ENCODE measurements at places on chromosomes 13 and 19.
A peak's percentile ranks its signal among the peaks of the same experiment; 100 is the strongest.

- no peak for DNase-seq
These were observed 11.9 kb downstream of the PEAK3 start for GRCh38 chr19:2270157-2270422.

- no peak for DNase-seq
These were observed 11.6 kb upstream of the CLDN10 start for GRCh38 chr13:95540888-95541287.

DNA sequence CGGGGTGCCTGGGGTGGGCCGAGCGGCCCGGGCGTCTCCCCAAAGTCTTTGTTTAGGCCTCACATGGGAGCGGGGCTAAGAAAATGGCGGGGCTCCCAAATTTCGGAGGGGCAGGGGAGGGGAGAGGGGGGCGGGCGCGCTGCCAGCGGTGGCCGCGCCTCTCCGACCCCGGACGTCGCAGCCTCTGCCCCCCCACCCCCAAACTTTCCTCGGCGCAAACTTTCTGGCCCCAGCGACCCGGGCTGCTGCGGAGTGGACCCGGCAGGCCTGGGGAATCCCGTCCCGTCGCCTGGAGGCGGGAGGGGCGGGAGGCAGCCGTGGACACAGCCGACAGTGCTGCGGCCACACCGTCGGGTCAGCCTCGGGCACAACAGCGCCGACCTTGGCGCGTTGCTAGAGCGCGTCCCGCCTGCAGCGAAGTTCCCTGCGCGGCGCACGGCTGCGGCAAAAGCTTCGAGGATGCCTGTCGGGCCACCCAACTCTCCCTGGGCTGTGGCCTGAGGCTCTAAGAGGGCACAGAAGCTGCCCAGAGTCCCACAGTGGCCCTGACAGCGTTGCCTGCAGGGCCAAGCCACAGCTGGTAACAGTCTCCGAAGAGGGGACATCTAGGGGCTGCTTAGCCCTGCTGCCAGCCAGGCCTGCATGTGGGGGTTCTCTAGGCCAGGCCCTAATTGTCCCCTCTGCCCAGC lies 1.3 kb downstream of the NFIX start:
- no peak for DNase-seq

- DNase-seq, result no peak
These were observed 5.9 kb upstream of the CIRBP start for GRCh38 chr19:1263188-1263587.

GRCh38 chr19:11226716-11227166 lies 12.7 kb upstream of the ANGPTL8 start:
- no peak for DNase-seq

GRCh38 chr13:43305416-43305815 lies 282.0 kb downstream of the DNAJC15 start:
- no peak for DNase-seq

DNA sequence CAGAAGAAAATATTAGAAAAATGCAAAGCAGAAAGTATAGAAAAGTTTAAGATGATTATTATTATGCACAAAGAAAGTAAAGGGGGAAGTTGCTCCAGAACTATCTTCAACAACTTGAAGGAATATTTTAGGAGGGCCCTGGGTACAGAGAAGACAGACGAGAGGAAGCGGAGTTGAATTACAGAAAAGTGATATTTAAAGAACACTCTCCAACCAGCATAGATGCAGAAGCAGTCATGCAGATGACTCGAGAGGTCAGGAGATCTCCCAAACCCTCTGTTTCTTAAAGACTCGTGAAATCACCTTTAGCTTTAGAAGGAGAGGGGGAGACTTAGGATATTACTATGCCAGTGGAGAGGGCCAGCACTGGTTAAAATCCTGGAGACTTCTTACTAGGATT lies 8.5 kb upstream of the SHISA2 start:
- DNase-seq, result no peak

DNA sequence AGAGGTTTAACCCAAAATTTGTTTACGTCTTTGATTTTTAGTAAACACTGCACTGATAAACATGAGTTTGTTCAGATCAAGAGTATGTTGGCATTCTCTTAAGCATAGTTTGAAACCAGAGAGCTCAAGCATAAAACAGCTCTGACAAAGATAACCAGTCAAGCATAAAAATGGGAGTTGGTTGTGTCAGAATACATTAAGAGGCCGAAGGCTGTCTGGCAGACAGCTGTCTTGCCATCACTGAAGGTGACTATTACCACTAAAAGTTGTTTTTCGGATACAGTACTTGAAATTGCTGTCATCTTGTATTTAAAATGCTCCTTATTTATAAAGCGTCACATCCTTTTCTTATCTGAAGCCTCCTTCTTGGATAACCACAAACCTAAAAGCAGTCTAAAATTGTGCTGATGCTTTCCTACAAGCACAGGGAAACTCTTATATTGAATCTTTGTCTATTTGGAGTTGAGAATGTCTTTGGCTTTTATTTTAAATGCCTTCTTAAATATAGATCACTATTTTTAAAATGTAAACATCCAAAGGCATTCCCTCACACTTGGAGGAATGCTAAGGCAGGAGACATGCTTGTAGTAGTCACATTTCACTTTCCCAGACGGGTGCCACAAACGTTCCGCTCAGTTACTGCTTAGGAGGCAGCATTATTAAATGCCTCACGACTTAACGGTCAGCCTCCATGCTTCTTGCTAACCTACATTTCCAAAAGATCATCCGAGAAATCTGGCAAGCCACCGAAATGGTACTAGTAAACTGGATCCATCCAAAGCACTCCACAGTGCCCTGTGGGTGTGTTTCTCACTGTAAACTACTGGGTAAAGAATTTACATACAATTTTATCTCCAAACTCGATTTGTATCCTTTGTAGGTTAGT lies 1.5 kb downstream of the SMAD9 start:
- DNase-seq, result no peak

DNA sequence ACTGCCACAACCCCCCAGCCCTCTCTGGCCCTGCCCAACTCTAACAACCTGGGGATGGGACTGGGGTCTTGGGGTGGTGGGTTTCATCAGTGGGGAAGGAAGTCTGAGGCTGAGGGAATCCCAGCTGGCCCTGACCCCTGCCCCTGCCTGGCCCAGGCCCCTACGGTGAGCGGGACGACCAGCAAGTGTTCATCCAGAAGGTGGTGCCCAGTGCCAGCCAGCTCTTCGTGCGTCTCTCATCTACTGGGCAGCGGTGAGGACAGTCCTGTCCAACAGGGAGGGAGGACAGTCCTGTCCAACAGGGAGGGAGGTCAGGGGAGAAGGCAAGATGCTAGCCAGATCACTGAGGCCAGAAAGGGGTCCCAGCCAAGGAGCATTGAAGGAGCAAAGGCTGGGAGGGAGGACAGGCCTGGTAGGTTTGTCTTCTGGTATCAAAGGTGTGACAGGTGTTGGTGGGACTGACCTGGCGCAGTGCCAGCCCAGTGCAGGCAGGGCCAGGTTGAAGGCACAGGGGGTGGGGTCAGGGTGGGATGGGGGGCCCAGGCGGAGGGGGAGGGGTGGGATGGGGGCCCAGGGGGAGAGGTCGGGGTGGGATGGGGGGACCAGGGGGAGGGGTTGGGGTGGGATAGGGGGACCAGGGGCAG lies 12.1 kb upstream of the LTBP4 start:
- no peak for DNase-seq

DNA sequence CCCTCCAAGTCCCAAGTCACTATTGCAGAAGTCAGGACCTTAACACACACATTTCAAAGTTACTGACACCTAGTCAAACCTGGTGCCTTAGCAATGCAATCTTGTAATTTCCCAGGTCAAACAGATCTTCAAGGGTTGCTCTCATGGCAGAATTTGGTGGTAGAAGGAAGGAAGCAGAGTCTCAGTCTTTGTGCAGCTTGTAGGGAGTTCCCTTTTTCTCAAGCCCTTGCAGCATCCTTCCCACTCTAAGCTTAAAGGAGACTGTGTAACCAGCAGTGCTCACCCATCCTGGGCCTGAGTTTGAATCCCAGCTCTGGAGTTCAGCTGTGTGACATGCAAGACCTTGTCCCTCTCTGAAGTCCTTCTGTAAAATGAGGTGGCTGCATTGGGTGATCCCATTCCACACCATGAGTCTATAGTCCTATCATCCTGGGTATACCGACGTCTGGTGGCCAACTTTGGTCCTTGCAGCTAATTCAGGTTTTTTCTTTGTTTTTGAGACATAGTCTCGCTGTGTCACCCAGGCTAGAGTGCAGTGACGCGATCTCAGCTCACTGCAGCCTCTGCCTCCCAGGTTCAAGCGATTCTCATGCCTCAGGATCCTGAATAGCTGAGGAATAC lies 9.8 kb downstream of the SIGLEC10 start:
- peak; percentile 19 for DNase-seq

GRCh38 chr13:32587811-32588170 lies 1.5 kb downstream of the PDS5B start:
- no peak for DNase-seq

GRCh38 chr13:36358175-36358718 lies 12.1 kb upstream of the SPART start:
- DNase-seq, result no peak

- DNase-seq, result peak; percentile 66
These were observed 20.4 kb downstream of the MISP start for GRCh38 chr19:771332-771785.

DNA sequence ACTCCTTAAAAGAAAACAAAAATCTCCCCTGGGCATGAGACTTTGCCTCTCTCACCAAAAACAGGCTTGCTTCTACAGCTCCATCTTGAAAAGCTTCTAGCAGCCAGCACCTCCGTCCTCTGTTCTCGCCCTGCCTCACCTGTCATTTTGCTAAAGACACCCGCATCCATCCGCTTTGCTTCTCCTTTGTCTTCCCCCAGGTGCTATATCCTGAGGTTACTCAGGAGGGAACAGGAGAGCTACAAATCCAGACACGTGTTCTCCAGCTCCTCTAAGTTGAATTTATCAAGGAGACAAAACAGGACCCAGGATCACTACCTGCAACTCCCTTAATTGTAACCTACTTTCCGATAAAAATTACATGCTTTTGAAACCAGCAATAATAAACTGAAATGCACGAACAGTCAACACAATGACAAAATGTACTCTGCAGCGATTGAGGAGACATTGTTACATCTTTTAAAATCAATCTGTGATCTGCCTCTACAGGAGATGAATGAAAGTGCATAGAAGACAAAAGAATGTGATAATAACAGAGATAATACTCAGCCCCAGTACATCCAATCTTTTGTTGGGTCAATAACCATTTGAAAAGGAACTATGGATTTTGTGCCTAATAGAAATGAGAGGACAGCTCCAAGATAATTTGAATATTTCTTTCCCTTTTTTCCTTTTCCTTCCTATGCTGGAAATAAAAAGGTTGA lies 221.2 kb downstream of the DCLK1 start:
- no peak for DNase-seq

- DNase-seq, result no peak
These were observed 77.7 kb downstream of the LMO7 start for GRCh38 chr13:75713852-75714251.

- no peak for DNase-seq
These were observed 6.0 kb upstream of the SCEL start for GRCh38 chr13:77529501-77529840.

- peak; percentile 40 for DNase-seq
These were observed 30.9 kb upstream of the KCTD4 start for GRCh38 chr13:45231722-45232121.

DNA sequence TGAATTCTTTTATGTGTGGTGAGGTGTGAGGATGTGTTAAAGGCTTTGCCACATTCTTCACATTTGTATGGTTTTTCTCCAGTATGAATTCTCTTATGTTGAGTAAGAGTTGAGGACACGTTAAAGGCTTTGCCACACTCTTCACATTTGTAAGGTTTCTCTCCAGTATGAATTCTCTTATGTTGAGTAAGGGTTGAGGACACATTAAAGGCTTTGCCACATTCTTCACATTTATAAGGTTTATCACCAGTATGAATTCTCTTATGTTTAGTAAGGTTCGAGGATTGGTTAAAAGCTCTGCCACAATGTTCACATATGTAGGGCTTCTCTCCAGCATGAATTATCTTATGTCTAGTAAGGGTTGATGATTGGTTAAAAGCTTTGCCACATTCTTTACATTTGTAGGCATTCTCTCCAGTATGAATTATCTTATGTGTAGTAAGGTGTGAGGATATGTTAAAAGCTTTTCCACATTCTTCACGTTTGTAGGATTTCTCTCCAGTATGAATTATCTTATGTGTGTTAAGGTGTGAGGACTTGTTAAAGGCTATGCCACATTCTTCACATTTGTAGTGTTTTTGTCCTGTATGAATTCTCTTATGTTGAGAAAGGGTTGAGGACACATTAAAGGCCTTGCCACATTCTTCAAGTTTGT lies 27.1 kb downstream of the ZNF724 start:
- no peak for DNase-seq

DNA sequence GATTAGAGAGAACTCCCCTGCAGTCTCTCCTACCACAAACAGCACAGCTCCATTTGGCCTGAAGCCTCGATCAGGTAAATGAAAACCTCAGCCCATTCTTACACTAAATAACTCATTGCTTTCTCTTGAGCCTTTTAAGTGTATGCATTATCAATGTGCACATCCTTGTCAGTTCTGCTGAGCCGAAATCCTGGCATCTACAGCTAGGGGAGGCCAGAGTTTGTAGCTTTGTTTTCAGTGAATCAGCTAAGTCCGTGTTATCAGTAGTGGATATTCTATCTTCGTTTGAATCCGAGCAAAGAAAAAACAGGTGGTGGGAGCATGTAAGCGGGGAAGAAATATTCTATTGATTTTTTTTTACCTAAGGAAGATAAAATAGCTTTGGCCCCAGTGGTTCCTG lies 84.4 kb downstream of the ESD start:
- no peak for DNase-seq

GRCh38 chr13:98025480-98026025 lies 72.1 kb downstream of the IPO5 start:
- DNase-seq, result no peak

DNA sequence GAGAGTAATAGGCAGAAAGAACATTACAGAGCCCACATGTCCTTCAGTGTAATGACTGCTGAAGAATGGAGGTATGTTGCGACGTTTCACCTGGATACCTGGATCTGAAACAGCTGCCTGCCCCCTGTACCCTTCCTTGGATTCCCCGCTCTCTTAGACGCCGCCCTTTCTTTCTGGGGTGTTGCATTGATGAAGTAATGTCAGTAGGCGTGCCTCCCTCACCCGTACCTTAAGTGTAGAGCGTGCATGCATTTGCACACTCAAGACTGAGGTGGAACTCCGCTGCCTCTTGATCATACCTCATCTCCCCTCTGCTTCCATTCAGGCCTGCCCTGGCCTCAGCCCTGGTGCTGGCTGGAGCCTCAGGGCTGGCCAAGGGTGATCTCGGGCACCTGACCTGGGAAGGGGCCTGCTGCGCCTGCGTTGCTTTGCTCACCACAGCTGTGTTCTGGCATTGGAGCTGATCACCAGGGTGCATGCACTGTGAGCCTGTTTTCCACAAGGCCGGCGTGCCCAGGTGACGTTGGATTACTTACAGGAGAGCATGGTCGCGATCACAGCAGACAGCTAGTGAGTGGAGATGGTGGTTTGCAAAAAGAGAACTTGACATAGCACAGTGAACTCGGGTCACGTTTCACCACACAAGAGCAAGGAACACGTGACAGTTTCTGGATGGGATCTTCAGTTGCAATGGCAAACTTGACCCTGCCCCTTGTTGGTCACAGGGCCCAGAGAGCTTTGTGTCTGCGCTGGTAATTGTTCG lies 99.0 kb downstream of the ARHGEF7 start:
- no peak for DNase-seq

All from SW 1271 (cell line).